NCI-H2081 treated with DMSO at 0.1 percent for 48 hours (cell line): ENCODE measurements at places on chromosomes 5 and 9.

GRCh38 chr9:10704720-10705119 lies 91.9 kb upstream of the PTPRD start:
- DNase-seq, result no peak

DNA sequence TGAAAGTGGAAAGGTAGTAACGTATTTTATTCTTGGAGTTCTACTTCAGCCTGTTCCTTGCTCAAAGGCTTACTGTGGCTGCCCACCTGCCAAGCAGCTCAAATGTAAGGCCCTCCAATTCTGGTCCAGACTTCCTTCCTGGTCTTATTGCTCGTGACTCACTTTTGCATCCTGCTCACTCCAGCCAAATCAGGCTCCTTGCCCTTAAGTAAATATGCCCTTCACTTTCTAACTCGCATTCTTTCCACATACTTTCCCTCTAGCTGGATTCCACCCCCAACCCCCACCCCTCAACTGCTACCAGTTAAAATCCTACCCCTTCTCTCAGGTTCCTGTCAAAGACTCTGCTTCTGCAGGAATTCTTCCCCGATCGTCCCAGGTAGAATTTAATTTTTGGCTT lies 96.6 kb downstream of the GALNT10 start:
- DNase-seq, result no peak

DNA sequence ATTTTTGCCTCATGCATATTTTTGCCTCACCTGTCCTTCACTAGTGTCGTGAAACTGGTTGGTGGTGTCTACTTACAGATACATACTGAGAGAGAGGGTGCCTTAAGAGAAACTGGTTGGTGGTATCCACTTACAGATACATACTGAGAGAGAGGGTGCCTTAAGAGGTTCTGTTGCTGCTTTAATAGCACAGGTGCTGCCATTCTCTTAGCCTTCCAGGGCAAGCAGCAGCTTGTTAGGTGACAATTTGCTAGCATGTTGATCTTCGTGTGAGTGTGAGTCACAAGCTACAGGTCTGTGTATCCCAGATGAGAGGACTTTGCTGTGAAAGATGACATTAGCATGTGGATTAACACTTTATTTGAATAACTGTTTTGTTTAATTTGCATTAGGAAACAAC lies 1.4 kb downstream of the PTTG1 start:
- no peak for DNase-seq

DNA sequence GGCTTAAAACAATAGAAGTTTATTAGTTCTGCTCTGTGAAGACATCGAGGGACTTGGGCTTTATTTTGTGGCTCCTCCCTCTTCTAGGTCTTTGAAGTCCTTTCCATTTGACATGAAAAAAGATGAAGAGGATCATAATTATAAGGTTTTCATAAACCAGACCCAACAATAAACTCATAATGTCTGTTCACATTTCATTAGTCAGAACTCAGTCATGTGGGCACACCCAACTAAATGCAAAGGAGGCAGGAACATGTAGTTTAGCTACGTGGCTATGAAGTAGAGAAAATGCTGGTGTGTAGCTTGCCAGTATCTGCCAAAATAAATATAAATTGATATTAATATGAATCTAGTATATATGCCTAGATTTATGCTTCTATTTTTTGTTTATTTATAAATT lies 393.9 kb upstream of the C9orf72 start:
- no peak for DNase-seq

DNA sequence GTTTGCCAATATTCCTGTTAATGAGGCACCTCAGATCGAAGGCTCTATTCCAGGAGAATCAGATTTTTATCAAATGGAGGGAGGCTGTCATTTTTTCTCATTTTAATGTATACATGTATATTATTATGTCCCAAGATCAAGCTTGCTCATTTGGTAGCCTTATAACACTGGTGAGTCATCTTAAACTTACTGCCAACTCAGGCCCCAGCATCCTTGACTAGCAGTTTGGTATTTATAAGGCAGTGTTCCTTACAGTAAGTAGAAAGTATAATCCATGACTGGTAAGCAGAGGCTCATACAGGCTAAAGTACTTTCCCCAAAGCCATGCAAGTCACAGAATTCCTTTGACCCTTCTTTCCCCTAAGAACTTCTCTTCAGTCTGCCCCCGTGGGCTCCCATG lies 90.7 kb upstream of the NR3C1 start:
- no peak for DNase-seq

DNA sequence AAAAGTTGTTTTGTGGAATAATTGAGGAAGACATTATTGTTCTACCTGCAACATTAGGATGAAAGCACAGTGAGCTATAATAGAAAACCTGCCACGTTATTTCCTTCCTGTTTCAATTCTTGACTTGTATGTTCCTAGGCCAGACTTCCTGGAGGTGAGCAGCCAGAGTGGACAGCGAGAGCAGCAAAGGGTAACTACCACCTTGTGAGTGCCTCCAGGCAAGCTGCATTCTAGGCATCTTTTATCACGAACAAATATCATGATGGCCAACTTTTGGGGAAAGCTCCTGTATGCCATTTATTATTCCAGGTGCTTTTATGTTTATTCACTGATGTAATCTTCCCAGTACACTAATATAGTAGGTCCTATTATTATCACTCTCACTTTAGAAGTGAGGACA lies 34.0 kb upstream of the ZSWIM6 start:
- DNase-seq, result no peak

DNA sequence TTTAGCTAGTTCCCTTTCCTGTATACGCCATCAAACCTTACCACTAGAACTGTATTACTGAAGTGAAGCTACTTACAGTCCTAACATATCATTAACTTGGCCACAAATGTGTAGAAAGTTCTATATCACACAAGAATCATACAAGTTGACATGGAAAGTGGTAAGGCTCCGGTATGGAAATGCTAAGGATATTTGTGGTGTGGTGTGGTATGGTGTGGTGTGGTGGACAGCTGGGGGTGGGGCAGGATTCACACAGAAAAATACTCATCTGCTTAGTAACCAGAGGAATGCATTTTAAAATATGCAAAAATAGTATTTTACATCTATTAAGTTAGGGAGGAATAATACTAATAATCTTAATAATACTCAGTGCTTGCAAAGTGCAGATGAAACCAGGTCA lies 69.4 kb downstream of the TRPC7 start:
- DNase-seq, result no peak

- DNase-seq, result no peak
Measured at GRCh38 chr5:65867542-65868195, 58.7 kb upstream of the ERBIN start.

GRCh38 chr5:178994580-178995340 lies at the start of gene GRM6:
GRM6 (minus strand) TSS chr5:178995320; CDS start chr5:178994944, 376 bp downstream.
- DNase-seq, result no peak

GRCh38 chr5:39648848-39649227 lies 224.1 kb upstream of the DAB2 start:
- DNase-seq, result no peak

- no peak for DNase-seq
Measured at GRCh38 chr5:89336111-89336510, 453.1 kb upstream of the MEF2C start.

DNA sequence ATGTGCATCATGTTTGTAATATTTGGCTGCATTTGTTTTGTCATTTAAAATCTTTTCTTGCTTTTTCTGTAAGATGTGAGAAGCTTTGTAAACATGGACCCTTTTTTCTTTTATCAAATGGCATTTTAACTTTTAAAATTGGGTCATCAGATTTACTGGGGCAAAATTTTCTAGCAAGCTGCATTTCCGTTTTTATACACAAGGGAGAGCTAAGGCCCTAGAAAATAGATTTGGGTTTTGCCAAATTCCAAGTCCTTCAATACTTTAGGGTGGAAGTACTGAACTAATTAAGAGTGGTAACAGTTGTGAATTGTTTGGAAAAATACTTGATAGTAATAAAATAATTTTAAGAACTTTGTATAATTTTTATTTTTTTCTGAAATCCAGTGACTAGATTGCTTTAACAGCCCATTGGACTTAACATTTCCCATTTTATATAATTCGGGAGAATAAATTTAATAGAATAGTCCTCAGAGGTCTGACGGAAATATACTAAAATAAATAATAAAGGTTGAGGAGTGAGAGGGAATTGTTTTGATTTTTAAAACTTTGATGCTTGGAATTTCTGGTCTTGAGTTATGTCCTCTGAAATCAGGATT lies 117.4 kb downstream of the SMARCA2 start:
- DNase-seq, result no peak

DNA sequence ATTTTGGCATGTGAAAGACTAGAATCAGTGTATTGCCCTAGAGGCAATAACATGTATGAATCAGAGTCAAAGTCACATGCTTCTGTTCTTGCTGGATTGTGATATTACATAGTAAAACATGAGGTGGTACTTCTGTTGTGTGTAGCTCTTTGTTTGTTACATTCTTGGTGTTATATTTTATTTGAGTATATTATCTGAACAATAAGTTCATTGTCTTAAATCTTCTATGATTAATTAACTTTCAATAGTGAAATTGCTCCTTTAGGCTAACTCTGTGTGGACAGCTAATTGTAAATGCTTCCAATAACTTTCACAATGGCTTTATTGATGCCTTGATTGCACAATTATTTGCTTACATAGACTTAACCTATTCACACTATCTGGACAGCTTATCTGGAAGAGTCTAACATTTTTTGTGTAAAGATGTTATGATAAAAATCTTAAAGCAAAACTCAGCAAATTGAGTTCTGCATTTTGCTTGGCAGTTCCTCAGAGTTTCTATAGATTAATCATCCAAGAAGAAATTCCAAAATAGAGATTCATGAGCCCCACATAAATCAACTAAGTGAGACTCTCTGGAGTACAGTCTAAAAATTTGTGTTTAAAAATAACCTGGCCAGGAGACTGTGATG lies 239.6 kb upstream of the TUSC1 start:
- no peak for DNase-seq

DNA sequence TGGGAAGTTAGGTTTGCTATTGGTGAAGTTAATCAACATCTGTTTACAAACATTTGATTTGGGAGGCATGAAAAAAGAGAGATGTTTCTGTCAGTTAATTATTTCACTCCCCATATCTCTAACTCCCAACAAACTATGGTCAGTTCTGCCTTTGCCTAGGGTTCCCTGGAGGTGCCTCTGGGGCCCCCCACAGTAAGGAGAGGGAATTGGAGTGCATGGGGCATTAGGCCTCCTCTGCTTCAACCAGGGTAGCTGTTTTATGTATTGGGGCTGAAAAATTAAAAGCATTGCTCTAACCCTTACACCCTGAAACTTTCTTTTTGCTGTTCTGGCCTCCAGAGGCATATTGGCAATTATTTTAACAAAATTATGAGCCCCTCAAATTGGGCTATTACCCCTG lies 32.3 kb downstream of the RUSC2 start:
- no peak for DNase-seq

DNA sequence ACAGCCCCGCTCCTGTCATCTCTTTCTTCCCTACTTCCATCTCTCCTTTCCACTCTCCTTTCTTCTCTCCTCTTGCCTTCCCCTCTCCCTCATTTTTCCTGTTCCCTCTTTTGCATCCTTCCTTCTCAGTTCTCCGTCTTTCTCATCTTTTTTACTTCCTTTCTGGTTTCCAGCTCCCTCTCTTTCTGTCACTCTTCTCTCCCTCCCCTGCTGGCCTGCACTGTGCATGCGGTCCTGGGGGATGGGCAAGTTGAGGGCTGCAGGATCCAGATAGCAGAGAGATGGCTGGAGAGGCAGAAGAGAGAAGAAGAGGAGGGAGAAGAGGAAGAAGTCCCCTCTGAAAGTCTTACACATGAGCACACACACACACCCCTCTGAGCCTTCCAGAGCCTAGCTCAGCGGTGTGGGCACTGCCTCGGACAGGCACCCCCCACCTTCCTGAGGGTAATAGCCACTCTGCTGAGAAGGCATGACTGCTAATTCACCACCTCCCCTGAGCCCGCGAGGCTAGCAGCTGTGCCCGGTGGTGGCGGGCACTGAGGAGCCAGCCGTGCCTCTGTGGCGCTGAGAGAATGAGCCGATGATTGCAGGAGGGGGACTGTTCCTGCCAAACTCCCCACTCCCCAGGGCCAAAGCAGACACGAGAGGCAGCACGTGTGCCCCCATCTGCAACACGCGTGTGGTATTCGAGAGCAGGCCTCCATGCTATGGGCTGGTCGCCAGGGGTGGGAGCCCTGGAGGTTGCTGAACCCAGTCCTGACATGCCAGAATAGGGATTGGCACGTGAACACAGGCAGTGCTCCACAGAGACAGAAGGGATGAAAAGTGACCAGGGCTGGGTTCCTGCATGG lies 3.7 kb upstream of the CAMK2A start:
- no peak for DNase-seq

DNA sequence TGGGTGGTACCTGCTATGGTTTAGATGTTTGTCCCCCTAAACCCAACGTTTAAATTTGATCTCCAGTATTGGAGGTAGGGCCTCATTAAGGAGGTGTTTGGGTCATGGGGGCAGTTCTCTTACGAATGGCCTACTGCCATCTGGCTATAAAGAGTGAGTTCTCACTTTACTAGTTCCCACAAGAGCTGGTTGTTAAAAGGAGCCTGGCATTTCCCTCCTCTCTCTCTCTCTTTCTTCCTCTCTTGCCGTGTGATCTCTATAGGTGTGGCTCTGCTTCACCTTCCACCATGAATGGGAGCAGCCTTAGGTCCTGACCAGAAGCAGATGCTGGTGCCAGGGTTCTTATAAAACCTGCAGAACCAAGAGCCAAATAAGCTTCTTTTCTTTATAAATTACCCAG lies 193.2 kb upstream of the CDH6 start:
- DNase-seq, result no peak

- DNase-seq, result no peak
Measured at GRCh38 chr5:6036006-6036405, 342.3 kb downstream of the MED10 start.

DNA sequence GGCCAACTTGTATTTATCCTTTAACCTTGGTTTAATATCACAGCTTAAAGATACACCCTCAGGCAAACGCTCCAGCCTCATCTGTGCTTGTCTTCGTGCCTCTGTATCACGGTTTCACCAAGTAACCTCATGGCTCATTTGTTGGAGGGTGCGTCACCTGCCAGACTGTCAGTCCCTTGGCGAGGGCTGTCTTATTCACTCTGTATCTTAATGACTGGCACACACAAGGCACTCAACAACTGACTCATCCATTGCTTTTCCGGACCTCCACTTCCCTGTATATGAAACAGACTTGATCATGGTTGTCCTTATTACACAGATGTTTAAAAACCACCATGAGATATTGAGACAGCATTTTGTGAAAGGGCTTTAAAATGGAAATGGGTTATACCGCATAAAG lies 28.0 kb downstream of the LCP2 start:
- no peak for DNase-seq

GRCh38 chr9:29999645-30000044 lies 2384.8 kb upstream of the ACO1 start:
- DNase-seq, result no peak

- DNase-seq, result no peak
Measured at GRCh38 chr9:131068076-131068816, 28.1 kb upstream of the AIF1L start.

GRCh38 chr5:127660047-127660733 lies 11.3 kb downstream of the CTXN3 start:
- DNase-seq, result no peak

GRCh38 chr5:179316111-179316551 lies 29.1 kb downstream of the ADAMTS2 start:
- no peak for DNase-seq

GRCh38 chr9:3517377-3518048 lies 8.3 kb downstream of the RFX3 start:
- no peak for DNase-seq
